Epithelial cell of alveolus of lung (primary cell): ENCODE measurements at places on chromosomes 5 and 9. TPM values are rescaled to one million over a fixed set of nuclear protein-coding genes. Genes with fewer than 3 reads are reported as not detected.

TOR2A gene
- total RNA-seq: 14.0 and 18.3 TPM in 2 replicates

AMBP gene
- total RNA-seq: not detected in 2 replicates

FBP2 gene
- total RNA-seq: not detected in 2 replicates

GDA gene
- total RNA-seq: 1.0 and 2.2 TPM in 2 replicates

ST6GALNAC6 gene
- total RNA-seq: 66.2 and 92.5 TPM in 2 replicates

SH3PXD2B gene
- total RNA-seq: 30.8 and 33.9 TPM in 2 replicates

F2R gene
- 111 and 137 TPM in 2 replicates for total RNA-seq

PCDHGA9 gene
- total RNA-seq: 1.4 and 7.8 TPM in 2 replicates

TAF1L gene
- total RNA-seq: under 0.01 TPM in 1 of 2 replicates, not detected in the other

PCDHGA12 gene
- 10.2 and 17.4 TPM in 2 replicates for total RNA-seq

LAMC3 gene
- 1.8 and 3.7 TPM in 2 replicates for total RNA-seq

PCDHGA5 gene
- total RNA-seq: 0.13 and 1.3 TPM in 2 replicates

GFPT2 gene
- total RNA-seq: 25.4 and 126 TPM in 2 replicates

PCDHGA10 gene
- 3.4 and 11.8 TPM in 2 replicates for total RNA-seq

FCN2 gene
- not detected in 2 replicates for total RNA-seq

AHRR gene
- 7.0 and 47.7 TPM in 2 replicates for total RNA-seq

ZNF366 gene
- under 0.01 TPM in 2 replicates for total RNA-seq

WDR36 gene
- 18.3 and 47.8 TPM in 2 replicates for total RNA-seq

SLC46A2 gene
- total RNA-seq: not detected in 2 replicates

STRBP gene
- 1.9 and 2.2 TPM in 2 replicates for total RNA-seq

QRFP gene
- total RNA-seq: not detected in 2 replicates

RASEF gene
- 0.39 TPM in 1 of 2 replicates, not detected in the other for total RNA-seq

PCDHGB6 gene
- total RNA-seq: 1.2 and 5.7 TPM in 2 replicates

CCIN gene
- 0.78 TPM in 1 of 2 replicates, not detected in the other for total RNA-seq

TMOD1 gene
- total RNA-seq: 0.26 and 1.5 TPM in 2 replicates
